ENCODE measurements at places on chromosomes 16 and 17. TPM values are rescaled to one million over a fixed set of nuclear protein-coding genes. Genes with fewer than 3 reads are reported as not detected.
A peak's percentile ranks its signal among the peaks of the same experiment; 100 is the strongest.

- DNase-seq = no peak
- no peak overlapping the region for H3K27ac ChIP-seq
- no peak overlapping the region for H3K4me3 ChIP-seq
- no peaks in the 10 kb centered on the region for H3K4me1 ChIP-seq
Observed at GRCh38 chr16:88407807-88408206, 25.0 kb downstream of the ZNF469 start.

- peak overlapping the region; percentile 66 for H3K27ac ChIP-seq
- peak; percentile 92 for DNase-seq
- no peaks in the 10 kb centered on the region for H3K27me3 ChIP-seq
- peaks cover 66% of the 10 kb centered on the region for H3K4me1 ChIP-seq
- H3K4me3 ChIP-seq = no peak overlapping the region
Observed at GRCh38 chr17:77404812-77405581, 264.2 kb downstream of the SEC14L1 start.

KRT12 gene
- total RNA-seq = not detected

GRCh38 chr17:78107457-78107856 is 21.1 kb downstream of the TMC6 start:
- DNase-seq = no peak
- H3K27me3 ChIP-seq = no peaks in the 10 kb centered on the region
- H3K4me3 ChIP-seq = no peak overlapping the region
- no peak overlapping the region for H3K27ac ChIP-seq
- H3K4me1 ChIP-seq = peaks cover 37% of the 10 kb centered on the region

DNA sequence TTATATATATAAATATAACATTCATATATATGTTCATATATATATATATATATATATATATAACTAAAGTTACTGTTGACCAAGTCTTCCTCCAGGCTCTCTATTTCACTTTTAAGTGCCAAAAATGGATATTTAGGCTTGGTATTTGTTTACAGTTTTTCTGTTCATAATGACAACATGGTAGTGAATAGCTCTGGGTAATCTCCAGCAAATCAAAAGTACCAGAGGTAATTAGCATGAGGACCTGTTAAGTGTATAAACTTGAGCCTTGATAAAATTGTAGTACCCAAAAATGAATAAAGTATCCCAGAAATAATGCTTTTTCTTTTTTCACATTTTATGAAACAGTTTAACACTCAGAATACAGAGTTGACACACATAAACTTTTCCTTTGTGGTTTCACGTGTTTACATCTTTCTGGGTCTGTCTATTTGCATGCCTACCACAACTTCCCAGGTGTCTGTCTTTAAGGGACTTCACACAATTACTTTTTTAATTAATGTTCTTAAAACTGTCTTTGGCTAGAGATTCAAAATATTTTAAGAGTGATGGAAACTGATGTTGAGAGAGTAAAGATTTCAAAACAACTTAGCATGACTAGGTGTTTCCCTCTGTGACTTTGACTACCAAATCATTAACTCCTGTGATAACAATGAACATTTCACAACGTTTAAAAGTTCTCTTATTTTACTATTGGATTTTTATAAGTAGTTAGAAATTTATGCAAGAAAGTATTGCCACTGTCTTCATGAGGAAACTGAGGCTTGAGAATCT is 47.9 kb downstream of the RABEP1 start:
- DNase-seq = no peak
- no peak overlapping the region for H3K27ac ChIP-seq
- H3K36me3 ChIP-seq = peaks cover 21% of the 10 kb centered on the region
- H3K4me1 ChIP-seq = no peaks in the 10 kb centered on the region
- no peak overlapping the region for H3K4me3 ChIP-seq

DNA sequence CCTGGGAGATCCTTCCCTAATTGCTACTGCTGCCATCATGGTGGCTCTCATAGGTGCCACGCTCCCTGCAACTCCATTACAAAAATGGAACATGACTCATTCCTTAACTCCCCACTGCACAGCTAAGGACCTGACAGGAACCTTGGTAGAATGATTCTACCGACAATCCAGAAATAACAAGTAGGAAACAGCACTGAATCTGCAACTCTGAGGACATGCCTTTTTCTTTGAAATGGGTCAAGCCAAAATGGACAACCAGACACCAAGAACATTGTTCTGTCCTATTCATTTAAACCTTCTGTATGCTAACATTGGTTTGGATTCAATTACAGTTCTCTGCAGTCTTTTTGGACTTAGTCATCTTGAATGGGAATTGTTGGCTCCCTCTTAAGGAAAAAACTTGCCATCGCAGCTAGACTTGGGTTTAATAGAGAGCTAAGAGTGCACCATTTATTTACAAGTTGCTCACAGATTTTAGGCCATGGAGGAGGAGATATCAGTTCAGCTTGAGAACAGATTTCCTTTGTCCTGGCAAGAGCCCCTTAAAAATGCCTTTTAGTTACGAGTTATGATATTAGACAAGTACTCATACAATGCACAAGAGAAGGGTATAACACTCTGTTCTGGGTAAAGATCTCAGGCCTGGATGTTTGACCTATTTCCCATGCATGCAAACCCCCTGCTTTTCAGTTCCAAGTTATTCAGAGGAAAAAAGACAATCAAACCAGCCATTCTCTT is 20.9 kb upstream of the NSRP1 start:
- peaks cover 3% of the 10 kb centered on the region for H3K27me3 ChIP-seq
- peak; percentile 64 for DNase-seq
- peaks cover 19% of the 10 kb centered on the region for H3K4me1 ChIP-seq
- no peak overlapping the region for H3K4me3 ChIP-seq

AANAT gene
- total RNA-seq = not detected

- H3K4me3 ChIP-seq = no peak overlapping the region
- peaks cover 33% of the 10 kb centered on the region for H3K36me3 ChIP-seq
- DNase-seq = no peak
- peaks cover 20% of the 10 kb centered on the region for H3K4me1 ChIP-seq
- H3K27me3 ChIP-seq = no peaks in the 10 kb centered on the region
- no peak overlapping the region for H3K27ac ChIP-seq
Observed at GRCh38 chr16:48560692-48561091, 49.3 kb downstream of the N4BP1 start.

EPN3 gene
- total RNA-seq = not detected

KRTAP1-5 gene
- 2.5 TPM for total RNA-seq

GRCh38 chr17:48453447-48453846 is 23.4 kb upstream of the SKAP1 start:
- no peaks in the 10 kb centered on the region for H3K36me3 ChIP-seq
- no peak for DNase-seq
- peaks cover 34% of the 10 kb centered on the region for H3K27me3 ChIP-seq
- H3K27ac ChIP-seq = no peak overlapping the region

RAPGEFL1 gene
- total RNA-seq = 1.1 TPM

DNA sequence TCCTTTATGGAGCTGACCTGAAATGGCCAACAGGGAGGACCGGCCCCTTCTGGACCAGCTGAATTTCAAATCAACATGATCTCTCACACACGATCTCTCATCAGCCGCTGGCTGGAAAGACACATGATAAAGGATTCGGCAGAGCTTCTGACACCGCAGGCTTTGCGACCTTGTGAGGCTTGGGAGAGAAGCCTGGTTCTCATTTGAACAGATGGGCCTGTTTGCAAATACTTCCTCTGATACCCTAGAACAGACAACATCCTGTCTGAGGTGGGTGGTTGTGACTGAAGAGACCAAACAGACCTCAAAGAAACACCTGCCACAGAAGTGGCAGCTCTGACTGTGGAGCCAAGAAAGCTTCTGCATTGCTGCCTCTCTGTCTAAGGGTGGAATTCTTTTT is 77.9 kb upstream of the SDK2 start:
- H3K36me3 ChIP-seq = no peaks in the 10 kb centered on the region
- H3K4me1 ChIP-seq = no peaks in the 10 kb centered on the region
- no peak overlapping the region for H3K4me3 ChIP-seq
- no peak overlapping the region for H3K27ac ChIP-seq
- peaks cover 66% of the 10 kb centered on the region for H3K27me3 ChIP-seq
- DNase-seq = no peak

HNF1B gene
- not detected for total RNA-seq

GRCh38 chr17:16511593-16511992 is 19.6 kb upstream of the LRRC75A start:
- peaks cover 6% of the 10 kb centered on the region for H3K4me1 ChIP-seq
- H3K4me3 ChIP-seq = no peak overlapping the region
- H3K36me3 ChIP-seq = no peaks in the 10 kb centered on the region
- H3K27ac ChIP-seq = no peak overlapping the region
- H3K27me3 ChIP-seq = no peaks in the 10 kb centered on the region

CETP gene
- total RNA-seq = 0.08 TPM
